Peyer's patch (tissue), 4 donors: ENCODE measurements at places on chromosomes 16 and 17. TPM values are rescaled to one million over a fixed set of nuclear protein-coding genes. Genes with fewer than 3 reads are reported as not detected.
A peak's percentile ranks its signal among the peaks of the same experiment; 100 is the strongest.

- DNase-seq, result no peak
- no peaks in the 10 kb centered on the region for H3K4me1 ChIP-seq
- no peak overlapping the region for H3K27ac ChIP-seq
- no peaks in the 10 kb centered on the region for H3K27me3 ChIP-seq
- peaks cover 3% of the 10 kb centered on the region for H3K36me3 ChIP-seq
- no peak overlapping the region for H3K4me3 ChIP-seq
These were observed 6.9 kb downstream of the ALYREF start for GRCh38 chr17:81884520-81884919.

DNA sequence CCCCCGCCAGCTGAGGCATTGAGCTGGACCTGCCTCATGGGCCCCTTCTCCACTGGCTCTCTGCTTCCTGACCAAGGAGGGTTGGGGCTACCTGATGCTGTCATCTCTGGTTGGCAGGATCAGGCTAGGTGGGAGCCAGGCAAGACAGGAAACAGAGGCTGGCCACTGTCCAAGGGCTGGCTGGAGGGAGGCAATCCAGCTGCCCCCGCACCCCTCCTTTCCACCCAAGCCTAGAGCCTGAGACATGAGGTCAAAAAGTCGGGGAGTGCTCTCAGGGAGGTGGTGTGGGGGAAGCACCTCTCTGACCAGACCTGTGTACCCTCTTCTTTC is 14.5 kb downstream of the NGFR start:
- no peak overlapping the region for H3K4me3 ChIP-seq
- H3K27me3 ChIP-seq, result no peaks in the 10 kb centered on the region
- no peak for DNase-seq
- no peaks in the 10 kb centered on the region for H3K4me1 ChIP-seq
- no peaks in the 10 kb centered on the region for H3K36me3 ChIP-seq
- H3K27ac ChIP-seq, result no peak overlapping the region

DNA sequence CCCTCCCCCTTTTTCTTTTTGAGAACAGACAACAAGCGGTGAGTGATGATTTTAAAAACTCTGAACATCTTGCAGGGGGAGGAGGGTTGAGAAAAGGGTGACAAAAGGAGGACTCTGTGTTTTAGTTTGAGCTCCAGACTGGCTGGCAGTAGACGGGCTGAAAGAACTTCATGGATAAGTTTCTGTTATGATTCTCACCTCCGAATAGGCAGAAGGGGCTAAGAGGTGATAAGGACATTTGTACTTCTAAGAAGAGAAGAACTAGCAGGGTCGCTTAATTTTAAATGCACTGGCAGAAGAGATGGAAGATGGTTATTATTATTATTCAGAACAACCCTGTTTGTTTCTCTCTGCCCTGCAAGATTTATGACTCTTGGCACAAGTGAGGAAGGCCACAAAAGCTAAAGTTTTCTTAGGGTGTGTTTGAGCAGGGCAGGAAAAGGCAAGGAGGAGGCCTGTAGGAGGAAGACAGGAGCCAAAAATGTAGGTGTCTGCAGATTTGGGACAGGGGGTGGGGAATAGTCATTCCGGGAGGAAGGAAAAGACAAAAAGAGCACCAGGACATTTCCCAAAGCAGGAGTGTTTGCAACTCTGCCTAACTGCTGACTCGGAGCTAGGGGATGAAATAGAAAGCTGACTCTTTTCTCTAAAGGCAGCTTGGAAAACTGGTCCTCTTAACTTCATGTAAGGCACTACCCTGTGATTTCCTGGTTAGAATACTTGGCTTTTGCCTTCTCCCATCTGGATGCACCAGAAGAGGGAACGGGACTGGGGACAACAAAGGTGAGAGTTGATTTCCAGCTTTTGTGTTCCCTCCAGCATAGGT is 11.9 kb upstream of the HOXB2 start:
- H3K36me3 ChIP-seq, result no peaks in the 10 kb centered on the region
- no peak for DNase-seq
- peaks cover 81% of the 10 kb centered on the region for H3K4me1 ChIP-seq
- H3K27ac ChIP-seq, result peak overlapping the region; percentile 42

GRCh38 chr16:81810361-81810760 is 31.3 kb downstream of the PLCG2 start:
- H3K27ac ChIP-seq, result no peak overlapping the region
- H3K4me3 ChIP-seq, result no peak overlapping the region
- no peaks in the 10 kb centered on the region for H3K4me1 ChIP-seq
- DNase-seq, result no peak
- H3K36me3 ChIP-seq, result no peaks in the 10 kb centered on the region

GRCh38 chr16:88773812-88774291 is 11.2 kb downstream of the PIEZO1 start:
- H3K27me3 ChIP-seq, result no peaks in the 10 kb centered on the region
- no peaks in the 10 kb centered on the region for H3K36me3 ChIP-seq
- peak overlapping the region; percentile 11 for H3K27ac ChIP-seq
- DNase-seq, result no peak
- peaks cover 18% of the 10 kb centered on the region for H3K4me1 ChIP-seq
- H3K4me3 ChIP-seq, result no peak overlapping the region

Gene CNGB1
- 2.8 TPM for total RNA-seq
